BE2C (cell line): ENCODE measurements at places on chromosomes 6 and 20.

DNA sequence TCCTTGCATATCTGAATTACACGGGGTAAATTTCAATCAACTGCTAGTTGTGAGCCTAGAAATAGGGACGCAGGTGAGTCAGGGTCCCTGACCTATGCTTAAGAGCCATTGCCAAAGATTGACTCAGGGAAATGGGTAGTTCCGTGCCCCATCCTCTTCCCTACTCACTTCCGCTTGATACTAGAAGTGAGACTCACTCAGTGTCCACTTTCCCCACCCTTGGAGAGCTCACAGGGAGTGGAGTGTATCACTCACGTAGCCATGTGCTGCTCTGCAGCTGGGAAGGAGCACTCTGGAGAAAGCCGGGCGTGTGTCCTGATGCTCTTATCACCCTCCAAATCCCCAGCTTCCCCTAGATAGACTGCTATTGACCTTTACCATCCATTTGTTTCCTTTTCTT lies 543 bp upstream of the MUC22 start:
- DNase-seq: no peak

GRCh38 chr6:30000156-30000791 lies 57.9 kb downstream of the HLA-A start:
- no peak for DNase-seq

DNA sequence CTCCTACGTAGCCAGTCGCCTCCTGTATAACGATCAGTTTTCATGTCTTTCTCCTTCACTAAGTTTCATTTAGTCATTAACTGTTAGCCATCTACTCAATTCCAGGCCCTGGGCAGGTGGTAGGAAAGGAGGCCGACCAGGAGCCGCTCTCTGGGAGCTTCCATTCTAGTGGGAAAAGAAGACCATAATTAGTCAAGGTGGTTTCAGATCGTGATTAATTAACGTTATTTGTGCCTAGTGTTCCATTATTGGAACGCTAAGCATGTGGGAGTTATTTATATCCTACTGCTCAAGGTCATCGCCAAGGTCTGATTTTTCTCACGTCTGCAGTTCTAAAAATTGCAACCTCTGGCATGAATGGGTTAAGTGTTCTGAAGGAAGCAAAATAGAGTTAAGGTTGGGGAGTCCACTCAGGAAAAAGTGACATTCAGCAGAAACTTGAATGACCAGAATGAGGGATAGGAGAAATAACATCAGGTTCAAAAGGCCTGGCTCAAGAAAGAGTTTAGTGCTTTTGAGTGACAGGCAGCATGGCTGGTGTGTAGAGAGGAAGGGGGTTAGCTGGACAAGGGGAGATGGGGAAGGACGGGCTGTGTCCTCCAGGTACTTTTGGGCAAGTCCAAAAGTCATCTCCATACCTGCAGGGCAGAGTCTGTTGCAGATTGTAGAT lies 812 bp downstream of the SLC9A8 start:
- no peak for DNase-seq

- DNase-seq: no peak
These were observed at the start of gene PKIG for GRCh38 chr20:44582311-44583025. TSS of gene PKIG (plus strand) at chr20:44582579. CDS start at chr20:44614557, 31,978 bp downstream.

GRCh38 chr20:58650181-58650775 lies 805 bp upstream of the STX16 start:
- no peak for DNase-seq

DNA sequence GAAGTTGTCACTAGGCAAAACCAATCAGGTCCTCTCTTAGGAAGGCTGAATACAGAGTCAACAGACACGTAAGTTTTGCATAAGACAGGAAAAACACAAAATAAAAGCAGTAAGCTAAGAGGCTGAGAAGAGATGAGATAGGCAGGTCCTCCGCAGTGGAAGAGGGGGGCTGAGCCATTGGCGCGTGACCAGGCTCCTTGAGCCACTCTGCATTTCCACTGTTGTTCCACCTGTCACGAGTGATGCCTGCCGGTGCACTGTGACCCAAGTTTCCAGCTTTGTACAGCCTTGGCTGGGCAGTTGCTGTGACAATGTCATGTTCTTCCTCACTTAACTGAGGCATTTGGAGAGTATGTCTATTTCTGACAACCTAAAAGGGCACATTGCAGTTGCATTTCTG lies 58.6 kb downstream of the NUDT3 start:
- no peak for DNase-seq

DNA sequence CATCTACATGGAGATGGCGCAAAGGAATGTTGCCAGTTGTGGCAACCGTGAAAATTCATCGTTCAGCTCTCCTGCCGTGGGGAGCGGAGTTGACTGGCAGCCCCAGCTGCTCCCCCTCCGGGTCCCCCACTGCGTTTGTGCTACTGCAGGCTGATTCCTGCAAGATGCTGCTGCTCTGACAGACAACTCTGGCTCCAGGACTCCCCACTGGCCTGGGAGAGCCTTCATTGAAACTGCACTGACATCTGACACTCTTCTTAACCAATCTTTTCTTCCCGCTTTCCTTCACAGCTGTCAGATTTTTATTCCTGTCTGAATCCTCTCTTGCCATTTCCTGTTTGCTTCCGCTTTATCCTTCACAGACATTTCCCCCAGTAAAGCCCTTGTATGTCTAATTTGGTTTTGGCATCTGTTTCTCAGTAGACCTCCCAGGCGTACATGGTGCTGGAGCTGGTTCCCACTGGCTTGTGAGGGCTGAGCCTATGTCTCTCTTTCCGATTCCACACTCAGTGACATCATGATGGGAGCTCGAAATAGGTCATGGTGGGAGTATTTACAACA lies 9.5 kb upstream of the ATRN start:
- DNase-seq: no peak

DNA sequence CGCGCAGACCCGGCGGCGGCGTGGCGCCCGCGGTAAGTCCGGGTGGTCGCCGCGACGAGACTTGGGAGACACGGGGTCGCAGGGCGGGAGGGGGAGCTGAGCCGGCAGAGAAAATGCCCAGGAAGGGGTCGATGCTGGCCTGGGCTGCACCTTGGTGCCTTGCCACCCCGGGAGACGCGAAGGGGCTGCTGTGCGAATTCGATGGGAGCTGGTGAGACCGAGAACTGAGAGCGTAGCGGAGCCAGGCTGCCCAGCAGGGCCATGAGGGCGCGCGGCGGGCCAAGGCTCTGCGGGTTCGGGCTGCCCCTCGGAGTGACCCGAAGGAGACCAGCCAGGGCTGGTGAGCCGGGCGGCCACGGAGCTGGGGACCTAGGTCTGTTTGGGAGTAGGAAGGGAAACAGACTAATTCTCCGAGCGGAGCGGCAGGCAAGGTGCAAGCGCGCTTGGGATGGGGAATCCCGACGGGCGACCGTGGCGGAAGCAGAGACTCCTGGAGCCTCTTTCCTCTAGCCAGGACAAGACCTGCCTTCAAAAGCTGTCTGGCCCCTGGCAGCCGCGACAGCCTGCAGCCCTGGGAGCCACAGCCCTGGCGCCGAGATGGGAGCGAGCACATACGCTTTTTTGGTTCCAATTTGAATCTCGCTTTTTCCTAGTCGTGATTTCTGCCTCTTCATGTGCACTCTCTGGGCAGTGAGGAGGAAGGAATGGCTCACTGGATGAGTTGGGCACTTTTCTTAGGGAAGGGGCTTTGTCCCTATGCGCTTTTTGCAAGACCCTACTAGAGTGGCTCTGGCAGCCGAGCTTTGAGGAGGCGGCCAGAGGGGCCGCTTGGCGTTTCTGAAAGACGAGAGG lies 691 bp downstream of the SYNDIG1 start:
- DNase-seq: no peak

GRCh38 chr6:82032444-82032843 lies 215.1 kb downstream of the IBTK start:
- DNase-seq: no peak

- no peak for DNase-seq
These were observed 8.3 kb downstream of the HSF2 start for GRCh38 chr6:122407712-122408111.

- no peak for DNase-seq
These were observed 494.7 kb upstream of the SLC35B3 start for GRCh38 chr6:8930009-8930408.

DNA sequence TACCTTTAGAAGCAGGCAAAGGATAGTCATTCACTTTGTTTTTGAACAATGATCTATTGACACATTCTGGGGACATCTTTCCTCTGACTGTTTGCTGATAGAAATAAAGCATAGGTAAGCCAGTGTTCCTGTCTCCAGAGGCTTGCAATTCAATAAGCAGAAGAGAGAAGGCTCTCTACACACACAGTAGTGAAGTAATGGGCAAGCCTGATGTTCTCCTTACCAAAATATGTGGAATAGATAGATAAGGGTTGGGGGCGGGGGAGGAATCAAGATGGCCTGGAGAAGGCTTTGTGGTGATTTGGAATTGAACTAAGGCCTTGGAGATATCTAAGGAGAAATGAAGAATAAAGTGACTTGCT lies 27.3 kb downstream of the PAQR8 start:
- peak; percentile 52 for DNase-seq

GRCh38 chr6:137874204-137875057 lies 7.4 kb downstream of the TNFAIP3 start:
- no peak for DNase-seq

GRCh38 chr20:24245094-24245493 lies 224.3 kb upstream of the SYNDIG1 start:
- DNase-seq: no peak

DNA sequence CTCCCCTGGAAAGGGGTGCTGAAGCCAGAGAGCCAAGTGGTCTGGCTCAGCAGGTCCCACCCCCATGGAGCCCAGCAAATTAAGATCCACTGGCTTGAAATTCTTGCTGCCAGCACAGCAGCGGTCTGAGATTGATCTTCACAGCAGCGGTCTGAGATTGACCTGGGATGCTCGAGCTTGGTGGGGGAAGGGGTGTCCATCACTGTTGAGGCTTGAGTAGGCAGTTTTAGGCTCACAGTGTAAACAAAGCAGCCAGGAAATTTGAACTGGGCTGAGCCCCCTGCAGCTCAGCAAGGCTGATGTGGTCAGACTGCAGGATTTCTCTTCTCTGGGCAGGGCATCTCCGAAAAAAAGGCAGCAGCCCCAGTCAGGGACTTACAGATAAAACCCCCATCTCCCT lies 41.3 kb upstream of the B3GAT2 start:
- DNase-seq: no peak
